NCI-H69 (cell line): ENCODE measurements at places on chromosomes 3 and 15.

- DNase-seq = peak; percentile 75
These were observed 82.1 kb downstream of the FILIP1L start for GRCh38 chr3:100032243-100032642.

DNA sequence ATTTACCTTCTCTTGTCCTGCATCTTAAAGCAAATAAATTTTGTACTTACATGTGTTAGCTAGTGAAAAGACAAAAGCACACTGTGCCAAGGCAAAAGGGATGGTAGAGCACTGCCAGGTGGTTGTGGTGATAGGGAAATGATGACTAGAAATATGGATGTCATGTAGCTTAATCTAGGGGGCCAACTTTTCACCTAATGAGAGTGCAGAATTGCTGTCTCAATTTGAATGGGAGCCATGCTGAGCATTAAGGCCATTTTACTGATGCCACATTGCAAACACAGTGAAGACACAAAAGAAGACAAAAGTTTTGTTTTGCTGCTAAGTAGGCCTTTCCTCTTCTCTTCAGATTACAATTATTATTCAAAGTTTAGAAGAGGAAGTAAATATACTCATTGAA lies 274.7 kb downstream of the PDCD6IP start:
- no peak for DNase-seq

DNA sequence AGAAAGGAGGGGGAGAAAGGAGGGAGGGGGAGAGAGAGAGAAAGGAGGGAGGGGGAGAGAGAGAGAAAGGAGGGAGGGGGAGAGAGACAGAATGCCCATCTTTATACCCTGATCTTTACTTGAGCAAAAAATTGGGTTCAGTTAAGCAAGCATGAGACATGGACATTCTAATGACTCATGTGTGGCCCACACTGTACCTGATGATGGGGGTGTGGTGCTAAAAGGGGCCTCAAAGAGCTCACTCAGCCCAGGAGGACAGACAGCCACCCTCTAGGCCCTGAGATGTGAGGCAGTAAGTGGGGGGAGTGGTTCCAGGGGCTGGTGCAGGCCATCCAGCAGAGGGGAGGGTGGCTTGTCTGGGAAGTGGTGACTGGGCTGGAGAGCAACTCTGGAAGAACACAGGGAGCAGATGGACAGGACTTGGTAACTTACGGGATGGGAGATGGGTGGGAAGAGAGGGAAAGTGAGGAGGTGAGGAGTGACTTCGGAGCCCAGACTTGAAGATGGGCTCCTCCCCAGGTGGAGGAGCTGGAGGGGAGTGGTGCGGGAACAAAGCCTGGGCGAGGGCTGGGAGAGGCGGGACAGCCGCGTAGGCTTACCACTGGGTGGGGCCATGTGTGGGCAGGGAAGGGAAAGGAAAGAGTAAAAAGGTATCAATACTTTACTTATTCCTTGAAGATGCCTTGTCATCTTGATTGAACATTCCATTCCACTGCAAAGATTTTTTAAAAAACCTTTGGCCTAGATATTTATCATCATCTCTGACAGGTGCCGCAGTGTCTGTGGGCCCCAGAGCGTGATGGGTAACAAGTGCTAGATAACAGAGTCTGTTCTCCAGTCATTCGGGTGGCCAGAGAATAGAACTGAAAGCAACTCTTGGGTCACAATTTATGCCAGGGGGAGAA lies 32.3 kb downstream of the TSPAN3 start:
- no peak for DNase-seq

GRCh38 chr3:151859905-151860304 lies 13.5 kb upstream of the SUCNR1 start:
- DNase-seq = peak; percentile 13

GRCh38 chr3:152383136-152383606 lies 114.4 kb downstream of the MBNL1 start:
- no peak for DNase-seq

DNA sequence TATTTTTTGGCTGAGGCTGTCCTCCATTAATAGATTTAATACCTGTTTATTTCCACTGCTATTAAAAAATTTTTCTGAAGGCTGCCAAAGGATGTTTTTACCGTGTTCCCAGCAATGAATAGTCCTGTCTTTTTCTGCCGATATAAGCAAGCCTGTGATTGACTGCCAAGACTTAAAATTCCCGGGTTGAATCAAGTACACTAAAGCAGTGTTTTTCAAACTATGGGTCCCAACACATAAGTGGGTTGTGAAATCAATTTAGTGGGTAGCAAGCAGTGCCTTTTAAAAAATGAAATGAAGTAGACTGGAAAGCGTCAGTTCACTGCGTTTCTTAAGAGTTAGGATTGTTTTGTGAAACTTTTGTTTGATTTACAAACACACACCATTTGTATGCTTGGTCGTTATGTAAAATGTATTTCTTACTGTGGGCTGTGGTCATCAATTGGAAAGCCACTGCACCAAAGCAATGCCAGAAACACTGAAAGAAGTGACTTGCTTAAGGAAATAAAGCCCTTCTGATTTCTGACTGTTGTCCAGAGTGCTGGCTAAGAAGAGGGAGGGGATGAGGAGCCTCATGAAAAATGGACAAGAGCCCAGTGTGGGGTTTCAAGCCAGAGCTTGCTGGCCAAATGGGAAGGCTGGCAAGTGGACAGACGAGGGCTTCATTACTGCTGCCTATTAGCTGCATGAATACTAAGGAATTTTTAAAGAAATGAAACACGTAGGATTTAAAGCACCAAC lies 206.0 kb downstream of the THRB start:
- DNase-seq = no peak

- DNase-seq = no peak
These were observed 165.0 kb downstream of the NR1D2 start for GRCh38 chr3:24110051-24110450.

DNA sequence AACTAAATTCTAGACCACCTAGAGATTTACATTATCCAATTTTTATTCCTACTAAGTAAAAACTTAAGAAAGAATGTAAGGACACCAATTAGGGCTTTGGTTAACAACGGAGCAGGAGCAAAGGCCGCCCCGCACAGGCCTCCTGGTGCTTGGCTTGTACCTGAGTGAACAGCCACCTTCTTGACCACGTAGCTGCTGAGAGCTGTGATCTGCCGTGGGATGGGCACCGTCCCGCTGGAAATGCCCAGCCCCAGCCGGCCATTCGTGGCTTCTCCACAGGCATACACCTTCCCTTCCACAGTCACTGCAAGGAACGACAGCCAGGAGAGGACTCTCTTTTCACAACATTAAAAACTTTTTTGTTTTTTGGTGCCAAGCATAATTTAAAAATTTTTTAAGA lies 79.6 kb upstream of the OCA2 start:
- DNase-seq = no peak

DNA sequence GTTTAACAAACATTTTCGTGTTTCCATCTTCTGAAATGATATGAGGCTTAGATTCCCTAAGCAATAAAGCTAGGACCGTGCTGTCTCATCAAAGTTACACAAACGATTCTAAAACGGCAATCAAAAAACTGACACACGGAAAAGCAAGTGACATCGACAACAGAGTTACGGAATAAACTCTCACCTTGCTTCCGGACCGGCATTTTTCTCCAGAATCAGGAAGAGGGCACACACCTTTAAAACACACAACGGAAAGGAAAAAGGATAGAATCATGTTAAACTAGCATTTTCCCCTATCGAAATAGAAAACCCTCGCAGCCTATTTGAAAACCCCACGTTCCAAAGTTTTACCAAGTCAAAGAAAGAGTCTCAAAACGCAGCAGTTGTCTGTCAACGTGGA lies 1.4 kb downstream of the DLG1 start:
- peak; percentile 48 for DNase-seq

DNA sequence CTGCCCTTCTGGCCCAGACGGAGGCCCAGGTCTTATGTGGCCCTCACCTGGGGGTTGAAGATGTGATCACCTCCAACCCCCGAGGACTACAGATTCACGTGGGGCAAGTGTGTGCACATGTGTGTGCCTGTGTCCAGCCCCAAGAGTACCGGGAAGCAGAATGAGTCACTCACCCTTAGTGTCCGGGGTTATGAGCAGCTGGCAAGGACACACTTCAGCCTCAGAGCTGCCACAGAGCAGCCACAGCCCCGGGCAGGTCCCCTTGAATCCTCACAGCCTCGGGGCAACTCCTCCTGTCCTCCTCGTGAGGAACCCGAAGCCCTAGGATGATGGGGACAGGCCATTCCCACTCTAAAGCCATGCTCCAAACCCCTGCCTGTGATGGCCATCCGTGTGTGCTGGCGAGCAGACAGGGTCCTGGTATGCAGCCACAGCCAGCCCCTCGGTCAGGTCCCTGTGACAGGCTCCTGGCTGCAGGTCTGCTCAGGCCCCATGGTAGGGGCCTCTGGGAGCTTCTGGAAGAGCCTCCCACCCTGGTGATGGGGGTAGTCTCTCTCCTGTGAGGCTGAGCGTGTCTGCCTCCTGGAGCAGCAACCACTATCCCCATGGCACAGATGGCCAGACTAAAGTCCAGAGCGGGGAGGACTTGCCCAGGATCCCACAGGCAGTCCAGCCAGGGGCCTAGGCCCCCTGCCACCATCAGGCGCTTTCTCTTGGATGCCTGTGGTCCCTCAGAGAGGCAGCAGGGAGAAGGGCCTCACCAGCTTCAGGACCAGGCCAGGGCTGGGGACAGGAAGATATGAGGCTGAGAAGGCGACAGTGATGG lies 852 bp downstream of the STAB1 start:
- DNase-seq = no peak

GRCh38 chr3:123025642-123026521 lies 1.7 kb downstream of the SEMA5B start:
- DNase-seq = peak; percentile 29

GRCh38 chr3:194994551-194994981 lies 276.4 kb downstream of the XXYLT1 start:
- no peak for DNase-seq

DNA sequence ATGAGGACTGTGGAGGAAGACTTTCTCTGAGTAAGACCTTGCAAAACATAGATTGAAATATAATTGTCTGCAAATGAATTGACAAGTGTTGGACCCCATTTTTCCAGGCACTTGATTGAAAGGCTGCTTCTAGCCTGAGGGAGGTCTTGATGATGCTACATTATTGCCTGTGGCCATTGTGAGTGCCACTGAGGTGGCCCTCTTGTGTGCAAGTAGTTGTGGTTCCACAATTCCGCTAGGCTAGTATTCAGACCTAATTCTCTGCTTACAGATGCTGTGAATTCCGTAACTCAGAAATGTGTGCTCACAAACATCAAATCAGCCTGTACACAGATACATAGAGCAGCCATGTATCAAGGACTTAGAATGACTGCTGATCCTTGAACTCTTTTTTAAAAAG lies 34.7 kb downstream of the FNDC3B start:
- no peak for DNase-seq

DNA sequence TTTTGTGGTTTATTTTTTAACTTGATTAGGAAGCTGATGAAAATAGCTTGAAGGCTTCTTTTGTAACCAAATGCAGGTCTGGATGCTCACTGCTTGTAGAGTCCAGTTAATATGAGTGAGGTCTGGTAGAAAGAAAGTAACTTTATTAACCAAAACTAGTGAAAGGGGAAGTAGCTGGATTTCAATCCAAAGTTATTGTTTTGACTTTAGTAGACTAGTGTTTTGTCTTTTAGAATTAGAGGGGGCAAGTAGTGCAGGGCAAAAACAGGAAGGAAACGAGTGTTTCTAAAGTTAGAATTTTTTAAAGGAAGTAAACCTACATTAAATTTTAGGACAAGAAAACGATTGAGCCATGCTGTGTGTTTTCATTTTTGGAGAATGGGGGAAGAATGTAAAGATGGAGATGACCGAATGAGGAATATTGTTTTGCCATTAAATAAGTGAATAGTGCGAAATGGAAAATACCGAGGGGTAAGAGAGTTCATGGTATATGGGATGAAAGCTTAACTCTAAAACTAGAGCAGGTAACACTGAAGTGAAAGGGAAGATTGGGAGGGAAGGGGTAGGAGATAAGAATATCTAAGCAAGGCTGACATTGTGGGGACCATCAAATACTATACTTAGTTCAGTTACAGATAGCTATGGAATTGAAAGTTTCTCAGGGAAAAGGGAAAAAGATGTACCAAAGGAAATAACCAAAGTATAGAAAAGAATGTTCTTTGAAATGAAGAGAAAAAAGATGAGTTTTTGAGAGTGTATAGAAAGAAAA lies 40.0 kb downstream of the USP3 start:
- no peak for DNase-seq

DNA sequence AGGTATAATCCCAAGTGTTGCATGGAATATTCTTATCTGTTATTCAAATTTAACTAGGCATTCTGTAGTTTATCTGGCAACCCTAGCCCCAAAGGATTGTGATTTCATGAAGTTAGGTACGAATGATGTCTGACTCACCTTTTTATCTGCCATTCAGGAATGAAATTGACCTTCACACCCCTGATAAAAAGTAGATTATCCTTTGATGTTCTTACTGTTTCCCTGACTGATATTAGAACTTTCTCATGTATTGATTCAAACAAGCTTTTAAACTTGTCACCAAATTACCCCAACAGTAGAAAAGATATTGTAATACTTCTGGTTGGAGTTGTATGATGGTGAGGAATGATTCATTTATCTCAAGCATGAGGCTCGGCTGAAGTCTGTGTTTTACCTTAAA lies 43.6 kb upstream of the CADPS start:
- no peak for DNase-seq

- DNase-seq = no peak
These were observed 11.4 kb upstream of the FETUB start for GRCh38 chr3:186628756-186629155.

DNA sequence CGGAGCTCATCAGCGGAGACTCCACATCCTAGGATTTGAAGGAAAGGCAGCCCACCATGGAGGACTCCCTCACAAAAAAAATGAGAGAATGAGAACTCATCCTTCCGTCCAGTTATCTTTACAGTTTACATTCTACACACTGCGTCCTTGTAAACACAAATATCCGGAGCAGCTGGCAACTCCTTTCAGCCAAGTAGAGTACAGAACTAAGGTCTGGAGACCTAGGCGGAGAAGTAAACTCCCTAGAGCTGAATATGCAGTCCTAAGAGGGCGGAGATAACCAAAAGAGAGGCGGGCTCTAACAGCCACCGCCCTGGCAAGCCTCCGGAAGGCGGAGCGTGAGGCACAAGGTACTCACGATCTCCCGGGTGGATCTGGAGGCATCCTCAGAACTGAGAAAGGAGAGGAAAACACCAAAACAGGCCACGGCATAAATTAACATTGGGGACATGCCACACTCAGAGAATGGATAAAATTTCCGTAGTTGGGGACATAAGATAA lies 924 bp upstream of the SIN3A start:
- DNase-seq = peak; percentile 80
